HT1080 (cell line): ENCODE measurements at places on chromosomes 5 and 9.

DNA sequence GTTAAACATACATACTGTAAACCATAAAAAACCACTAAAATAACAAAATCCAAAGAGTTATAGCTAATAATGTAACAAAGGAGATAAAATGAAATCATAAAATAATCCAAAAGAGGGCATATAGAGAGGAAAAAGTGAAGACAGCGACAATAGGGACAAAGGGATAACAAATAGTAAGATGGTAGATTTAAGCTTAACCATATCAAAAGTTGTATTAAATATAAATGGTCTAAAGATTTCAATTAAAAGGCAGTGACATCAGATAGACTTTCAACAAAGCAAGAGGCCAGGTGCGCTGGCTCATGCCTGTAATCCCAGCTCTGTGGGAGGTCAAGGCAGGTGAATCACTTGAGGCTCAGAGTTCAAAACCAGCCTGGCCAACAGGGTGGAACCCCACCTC lies 54.7 kb upstream of the SREK1 start:
- no peak for DNase-seq

DNA sequence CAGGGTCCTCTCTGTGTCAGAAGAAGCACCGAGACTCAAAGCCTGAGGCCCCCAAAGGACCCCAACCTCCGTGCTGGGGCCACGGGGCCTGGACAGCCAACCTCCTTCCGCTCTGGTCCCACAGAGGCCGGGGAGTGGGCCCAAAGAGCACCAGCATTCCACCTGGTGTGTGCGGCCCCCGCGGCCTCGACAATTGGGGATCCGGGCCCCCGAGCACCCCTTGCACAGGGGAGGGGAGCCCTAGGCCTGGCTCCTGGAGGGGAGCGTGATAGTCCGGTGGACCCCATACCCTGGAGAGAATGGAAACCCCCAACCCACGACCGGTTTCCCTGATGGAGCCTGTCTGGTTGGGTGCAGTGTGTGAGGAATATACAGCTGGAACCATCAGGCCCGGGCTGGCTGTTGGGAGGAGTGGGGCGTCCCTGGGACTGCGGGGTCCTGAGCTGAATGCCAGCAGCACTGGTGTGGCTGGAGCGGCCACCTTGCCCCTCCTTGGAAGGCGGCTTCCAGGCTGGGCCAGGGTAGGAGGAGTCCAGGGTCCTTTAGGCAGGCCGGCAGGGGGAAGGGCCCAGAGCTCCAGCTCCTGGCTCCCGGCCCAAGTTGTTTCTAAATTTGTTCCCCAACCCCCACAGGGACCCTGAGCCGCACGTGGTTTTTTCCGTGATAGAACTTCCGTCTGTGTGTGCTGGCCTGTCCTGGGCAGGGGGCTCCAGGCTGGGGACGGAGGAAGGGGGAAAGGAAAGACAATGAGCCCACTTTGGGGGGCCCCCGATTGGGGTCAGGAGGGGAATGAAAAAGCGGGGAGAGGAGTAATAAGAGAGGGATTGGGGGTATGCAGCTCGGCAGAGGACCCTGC lies 825 bp upstream of the TOR4A start:
- DNase-seq: peak; percentile 78

DNA sequence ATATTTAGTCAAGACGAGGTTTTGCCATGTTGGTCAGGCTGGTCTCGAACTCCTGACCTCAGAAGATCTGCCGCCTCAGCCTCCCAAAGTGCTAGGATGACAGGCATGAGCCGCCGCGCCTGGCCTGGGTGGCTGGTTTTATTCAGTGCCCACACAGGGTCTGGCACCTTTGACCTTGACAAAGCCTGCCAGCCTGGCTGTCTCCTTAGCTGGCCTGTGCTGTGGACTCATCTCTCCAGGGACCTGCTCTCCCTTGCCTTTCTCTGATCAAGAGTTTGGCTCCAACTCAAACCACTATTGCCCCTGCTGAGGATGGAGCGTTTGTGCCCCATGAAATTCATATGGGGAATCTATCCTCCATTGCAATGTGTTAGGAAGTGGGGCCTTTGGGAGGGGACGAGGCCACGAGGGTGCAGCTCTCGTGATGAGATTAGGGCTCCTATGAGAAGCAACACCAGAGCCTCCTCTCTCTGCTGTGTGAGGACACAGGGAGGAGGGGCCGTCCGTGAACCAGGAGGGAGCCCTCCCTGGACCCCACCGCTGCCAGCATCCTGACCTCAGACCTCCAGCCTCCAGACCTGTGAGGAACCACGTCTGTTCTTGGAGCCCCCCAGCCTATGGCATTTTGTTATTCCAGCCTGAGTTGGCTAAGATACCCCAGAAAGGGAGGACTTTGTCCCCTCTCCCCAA lies 45.0 kb downstream of the MRPL36 start:
- no peak for DNase-seq

GRCh38 chr9:137421838-137422603 lies 941 bp downstream of the EXD3 start:
- no peak for DNase-seq

DNA sequence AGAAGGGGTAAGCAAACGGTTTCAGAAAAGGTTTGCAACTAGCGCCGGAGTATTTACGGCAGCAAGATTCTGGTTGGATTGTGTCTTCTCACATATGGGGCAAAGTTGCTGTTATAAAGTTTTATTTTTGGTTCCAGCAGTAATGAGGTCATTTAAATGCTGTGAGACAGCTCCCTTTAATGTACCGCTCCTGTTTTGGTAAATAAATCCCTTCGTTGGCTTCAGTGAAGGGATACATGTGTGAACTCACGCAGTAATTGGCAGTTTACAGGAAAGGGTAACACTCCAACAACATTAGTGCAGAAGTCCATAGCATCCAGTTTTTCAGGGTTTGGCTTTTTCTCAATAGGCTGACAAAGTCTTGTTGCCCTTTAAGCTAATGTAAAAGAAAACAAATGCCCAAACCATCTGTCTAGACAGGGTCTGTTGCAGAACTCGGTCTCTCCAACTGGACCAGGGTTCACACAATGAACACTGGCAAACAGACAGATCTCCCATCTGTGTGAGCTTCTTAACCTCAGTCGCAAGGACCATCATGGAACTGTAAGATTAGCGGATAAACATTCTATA lies 184.0 kb downstream of the GOLPH3 start:
- no peak for DNase-seq

DNA sequence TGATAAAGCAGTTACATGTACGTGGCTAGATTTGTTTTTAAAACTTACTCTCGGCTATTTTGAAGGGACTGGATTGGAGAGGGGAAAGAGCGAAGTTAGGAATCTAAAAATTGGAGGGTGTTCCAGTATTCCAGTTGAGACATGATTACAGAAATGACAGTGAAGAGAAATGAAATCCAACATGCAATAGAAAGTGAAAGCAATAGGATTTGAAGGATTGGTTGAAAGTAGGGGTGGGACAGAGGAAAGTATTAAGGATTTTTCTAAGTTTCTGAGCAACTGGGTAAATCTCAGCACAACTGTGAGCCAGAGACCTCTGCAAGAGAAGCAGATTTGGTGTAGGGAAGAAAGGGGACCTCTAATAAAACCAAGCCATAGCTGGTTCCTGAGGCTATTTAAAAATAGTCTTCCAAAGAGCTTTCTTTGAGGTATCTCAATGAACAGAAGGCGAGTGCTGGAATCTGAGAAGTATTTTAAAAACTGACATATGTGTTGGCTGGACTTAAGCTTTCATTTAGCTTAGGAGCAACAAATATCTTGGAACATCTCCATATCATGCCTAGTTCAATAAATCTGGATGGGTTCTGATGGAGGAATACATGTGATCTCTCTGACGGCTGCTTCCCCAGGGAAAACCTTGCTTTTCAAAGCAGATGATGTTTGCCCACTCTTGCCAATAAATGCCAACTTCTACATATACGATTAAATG lies 110.4 kb upstream of the IFNK start:
- peak; percentile 13 for DNase-seq

DNA sequence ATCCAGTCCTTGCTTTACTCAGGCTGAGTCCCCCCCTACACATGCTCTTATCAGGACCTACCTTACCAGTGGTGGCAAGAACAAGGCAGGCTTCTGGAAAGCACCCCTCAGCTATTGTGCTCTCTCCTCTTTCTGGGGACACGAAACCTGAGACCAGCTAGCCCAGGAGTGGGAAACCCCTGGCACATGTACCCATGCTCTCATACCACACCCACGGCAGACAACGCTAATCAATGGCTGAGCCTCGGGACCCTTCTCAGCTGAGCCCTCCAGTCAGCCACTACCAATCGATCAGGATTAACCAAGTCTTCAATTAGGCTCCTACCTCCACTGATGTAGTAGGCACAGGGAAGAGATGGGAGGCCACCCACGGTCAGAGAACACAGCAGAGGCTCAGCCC lies 65.1 kb downstream of the VAV2 start:
- DNase-seq: no peak
